ENCODE measurements at places on chromosomes 12 and 14.

DNA sequence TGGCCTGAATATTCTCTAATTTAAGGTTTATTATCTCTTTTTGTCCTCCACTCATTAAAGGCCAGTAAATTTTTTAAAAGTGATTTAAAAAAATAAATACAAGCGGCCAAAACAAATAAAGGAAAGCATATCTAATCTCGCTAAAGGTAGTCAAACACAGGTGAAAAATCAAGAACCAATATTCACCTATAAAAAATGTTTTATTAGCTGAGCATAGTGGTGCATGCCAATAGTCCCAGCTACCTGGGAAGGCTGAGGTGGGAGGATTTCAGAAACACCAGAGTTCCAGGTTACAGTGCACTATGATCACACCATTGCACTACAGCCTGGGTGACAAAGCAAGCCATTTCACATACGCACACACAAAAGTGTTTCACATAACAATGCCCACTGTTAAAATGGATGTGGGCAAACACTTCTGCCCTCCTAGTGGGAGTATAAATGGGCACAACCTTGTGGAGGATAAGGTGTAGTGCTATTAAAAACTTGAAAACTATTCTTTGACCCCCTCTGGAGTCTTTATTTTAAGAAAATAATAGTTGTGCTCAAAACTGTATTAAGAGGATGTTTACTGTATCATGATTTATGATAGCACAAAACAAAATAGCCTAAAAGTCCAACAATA is 32.7 kb upstream of the NAP1L1 start:
- no peak for DNase-seq

DNA sequence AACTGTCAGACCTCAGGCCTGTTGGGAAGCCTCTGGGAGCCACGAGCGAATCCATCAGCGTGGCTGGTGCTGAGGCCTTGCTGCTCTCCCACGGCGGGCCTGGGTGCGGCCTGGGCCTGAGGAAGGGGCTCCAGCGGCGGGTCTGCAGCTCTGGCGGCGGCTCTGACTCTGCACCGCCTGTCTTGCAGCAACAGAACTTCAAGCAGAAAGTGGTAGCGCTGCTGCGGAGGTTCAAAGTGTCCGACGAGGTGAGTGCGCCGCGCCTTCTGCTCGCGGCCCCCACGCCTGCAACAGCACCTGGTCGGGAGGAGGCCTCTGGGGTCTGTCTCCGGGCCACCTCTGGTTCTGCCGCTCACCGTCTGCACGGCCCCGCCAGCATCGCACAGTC is 28.7 kb upstream of the TEX22 start:
- DNase-seq, result no peak

GRCh38 chr14:85535991-85536832 is 6.3 kb downstream of the FLRT2 start:
- DNase-seq, result no peak

DNA sequence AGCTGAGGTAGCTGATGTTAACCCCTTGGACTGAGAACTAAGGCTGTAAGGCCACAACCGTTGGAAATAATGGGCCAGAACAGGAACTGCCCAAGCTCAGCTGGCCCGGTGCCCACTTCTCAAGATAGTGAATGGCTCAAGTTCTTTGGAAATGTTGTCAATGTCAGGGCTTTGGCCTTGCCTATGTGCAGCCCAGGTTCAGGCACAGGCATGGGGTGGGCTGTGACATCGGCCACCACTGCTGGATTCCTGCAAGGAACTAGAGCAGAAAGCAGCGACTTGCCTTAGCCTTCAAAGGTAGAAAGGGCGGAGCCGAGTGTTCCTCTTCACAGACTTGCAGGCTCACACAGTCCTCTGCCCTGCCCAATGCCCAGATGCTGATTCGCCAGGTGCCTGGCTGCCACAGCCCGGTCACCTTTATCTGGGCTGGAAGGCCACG is 291.2 kb downstream of the ZFP36L1 start:
- DNase-seq, result no peak

DNA sequence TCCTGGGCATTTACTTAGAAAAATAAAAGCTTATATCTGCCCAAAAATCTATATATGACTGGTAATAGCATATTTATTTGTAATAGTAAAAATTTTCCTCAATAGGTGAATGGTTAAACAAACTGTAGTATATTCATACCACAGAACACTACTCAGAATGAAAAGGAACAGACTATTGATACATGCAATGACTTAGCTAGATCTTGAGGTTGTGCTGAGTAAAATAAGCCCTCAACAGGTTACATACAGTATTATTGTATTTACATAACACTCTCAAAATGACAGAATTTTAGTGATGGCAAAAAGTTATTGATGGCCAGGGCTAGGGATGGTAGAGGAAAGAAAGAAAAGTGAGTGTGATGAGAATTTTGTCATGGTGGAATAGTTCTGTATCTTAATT is 178.4 kb downstream of the BMP4 start:
- DNase-seq, result no peak

DNA sequence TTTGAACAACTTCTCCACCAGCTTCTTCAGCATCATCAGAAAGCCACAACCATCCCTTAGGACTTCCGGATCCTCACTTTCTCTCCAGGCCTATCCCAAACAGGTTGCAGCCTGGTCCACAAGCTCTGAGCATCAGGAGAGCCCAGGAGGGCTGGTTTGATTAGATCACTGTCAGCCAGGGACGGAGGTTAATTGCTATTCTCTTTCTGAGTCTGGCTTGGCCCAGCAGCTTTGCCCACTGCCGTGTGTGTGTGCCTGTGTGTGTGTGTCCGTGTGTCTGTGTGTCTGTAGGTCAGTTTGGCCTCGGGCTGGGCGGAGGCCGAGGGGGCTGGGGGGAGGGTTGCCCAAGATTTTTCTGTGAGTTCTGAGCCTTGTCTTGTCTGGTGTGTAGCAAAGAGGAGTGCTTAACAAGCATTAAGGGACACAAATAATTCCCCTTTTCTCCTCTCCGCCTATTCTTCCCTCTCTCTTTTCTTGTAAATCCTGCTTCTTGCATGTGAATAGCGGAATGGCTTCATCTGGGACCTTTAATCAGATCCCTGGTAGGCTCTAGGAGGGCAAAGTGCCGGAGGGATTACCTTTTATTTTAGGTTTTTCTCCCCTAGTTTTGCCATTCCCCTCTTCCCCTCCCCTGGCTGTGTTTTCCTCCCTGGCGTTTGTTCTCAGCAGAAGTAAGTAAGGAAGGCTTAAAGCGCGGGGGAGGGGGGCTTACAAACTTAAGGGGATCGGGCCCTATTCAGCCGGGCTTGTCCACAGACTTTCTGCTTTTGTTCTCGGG is 138.2 kb upstream of the LHX5 start:
- DNase-seq, result no peak

DNA sequence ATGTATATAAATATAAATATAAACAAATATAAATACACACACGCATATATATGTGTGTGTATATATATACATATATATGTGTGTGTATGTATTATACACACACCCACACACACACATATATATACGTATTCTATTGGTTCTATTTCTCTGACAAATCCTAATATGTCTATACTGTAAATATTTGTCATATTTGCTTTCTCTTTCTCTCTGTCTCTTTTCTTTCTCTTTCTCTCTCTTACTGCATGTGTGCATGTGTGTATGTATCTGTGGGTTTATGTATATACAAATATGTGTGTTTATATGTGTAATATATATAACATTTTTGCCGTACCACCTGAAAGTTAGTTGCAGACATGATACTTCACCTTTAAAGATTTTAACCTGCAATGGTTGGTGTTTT is 174.2 kb upstream of the PLEKHG7 start:
- DNase-seq, result no peak

DNA sequence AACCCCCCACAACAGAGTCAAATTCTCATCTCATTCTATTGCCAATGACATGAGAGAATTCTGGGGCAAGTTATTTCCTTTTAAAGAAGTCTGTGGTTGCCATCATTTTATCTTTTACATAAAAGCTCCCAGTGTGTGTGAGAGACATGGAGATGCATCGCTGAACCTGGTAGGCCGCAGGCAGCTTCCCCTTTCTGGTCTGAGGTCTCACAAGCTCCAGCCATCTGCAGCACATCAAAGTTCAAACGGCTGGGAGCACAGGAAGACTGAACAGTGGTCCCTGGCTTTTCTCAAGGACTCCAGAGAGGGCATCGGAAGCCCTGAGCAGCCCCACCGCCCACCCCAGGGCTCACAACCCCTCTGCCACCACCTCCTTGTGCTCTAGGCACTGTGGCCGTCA is 141.7 kb downstream of the RIMBP2 start:
- DNase-seq, result no peak

GRCh38 chr12:31796270-31796951 is 67.6 kb upstream of the AMN1 start:
- no peak for DNase-seq

GRCh38 chr14:69153873-69154270 is 953 bp upstream of the DCAF5 start:
- DNase-seq, result no peak
